ENCODE measurements at places on chromosomes 5 and 9. TPM values are rescaled to one million over a fixed set of nuclear protein-coding genes. Genes with fewer than 3 reads are reported as not detected.

The SLC45A2 gene
- 6.4 TPM for total RNA-seq

The PHF24 gene
- 11.2 TPM for total RNA-seq

The F12 gene
- total RNA-seq, result 1.9 TPM

The CTSV gene
- 9.3 TPM for total RNA-seq

The GPRIN1 gene
- 24.8 TPM for total RNA-seq

The C8G gene
- total RNA-seq, result not detected

The GADD45G gene
- total RNA-seq, result 130 TPM

The POU5F2 gene
- 8.9 TPM for total RNA-seq

The COL23A1 gene
- total RNA-seq, result 6.9 TPM

The GABRP gene
- total RNA-seq, result 7.6 TPM

The PCDHA10 gene
- total RNA-seq, result 4.6 TPM

The MYMK gene
- 2.1 TPM for total RNA-seq

The HRCT1 gene
- total RNA-seq, result not detected

The IFNK gene
- total RNA-seq, result not detected

The SECISBP2 gene
- total RNA-seq, result 98.0 TPM

The HTR4 gene
- total RNA-seq, result 0.27 TPM

The AFAP1L1 gene
- 21.0 TPM for total RNA-seq

The NUP155 gene
- 54.5 TPM for total RNA-seq

The LEAP2 gene
- total RNA-seq, result 1.1 TPM

The PCDH1 gene
- total RNA-seq, result 23.0 TPM

The PHYHD1 gene
- total RNA-seq, result 19.4 TPM

The ANKDD1B gene
- 1.4 TPM for total RNA-seq

The UGT3A2 gene
- 1.7 TPM for total RNA-seq

The ADAM19 gene
- total RNA-seq, result 28.3 TPM

The SETX gene
- total RNA-seq, result 97.5 TPM

The GFM2 gene
- total RNA-seq, result 56.6 TPM

The CD74 gene
- total RNA-seq, result 69.4 TPM

The GDA gene
- total RNA-seq, result 0.55 TPM

The PFN3 gene
- not detected for total RNA-seq

The SLC6A19 gene
- 0.27 TPM for total RNA-seq

The MEF2C gene
- 102 TPM for total RNA-seq

The ANKH gene
- 50.7 TPM for total RNA-seq

The PCDHA1 gene
- 0.71 TPM for total RNA-seq

The KCNT1 gene
- 1.1 TPM for total RNA-seq

The PCDHGA9 gene
- total RNA-seq, result 21.7 TPM

The GABRG2 gene
- total RNA-seq, result 19.2 TPM

The PRRT1B gene
- not detected for total RNA-seq

The EIF4EBP3 gene
- 5.6 TPM for total RNA-seq

The C5orf34 gene
- 4.4 TPM for total RNA-seq

The PDCD1LG2 gene
- total RNA-seq, result not detected

The FAM114A2 gene
- 37.7 TPM for total RNA-seq

The TMEM174 gene
- not detected for total RNA-seq

The SEMA5A gene
- 69.0 TPM for total RNA-seq

The SPINK13 gene
- not detected for total RNA-seq

The SLC6A7 gene
- total RNA-seq, result 0.11 TPM

The IL4 gene
- not detected for total RNA-seq

The PCDHGB3 gene
- 14.2 TPM for total RNA-seq

The GRK6 gene
- total RNA-seq, result 22.2 TPM

The PCYOX1L gene
- 19.8 TPM for total RNA-seq

The GABRB2 gene
- 16.1 TPM for total RNA-seq

The CARTPT gene
- total RNA-seq, result not detected

The MYOT gene
- 15.9 TPM for total RNA-seq

The C9 gene
- total RNA-seq, result not detected

The SLC36A2 gene
- total RNA-seq, result not detected

The FLT4 gene
- total RNA-seq, result 15.1 TPM
